Naive thymus-derived CD8-positive, alpha-beta T cell (primary cell): ENCODE measurements at places on chromosomes 11 and 22. TPM values are rescaled to one million over a fixed set of nuclear protein-coding genes. Genes with fewer than 3 reads are reported as not detected.
A peak's percentile ranks its signal among the peaks of the same experiment; 100 is the strongest.

LMO1 gene
- not detected for total RNA-seq

UBQLN3 gene
- total RNA-seq: 0.41 TPM

KCNK7 gene
- total RNA-seq: 2.4 TPM

DNA sequence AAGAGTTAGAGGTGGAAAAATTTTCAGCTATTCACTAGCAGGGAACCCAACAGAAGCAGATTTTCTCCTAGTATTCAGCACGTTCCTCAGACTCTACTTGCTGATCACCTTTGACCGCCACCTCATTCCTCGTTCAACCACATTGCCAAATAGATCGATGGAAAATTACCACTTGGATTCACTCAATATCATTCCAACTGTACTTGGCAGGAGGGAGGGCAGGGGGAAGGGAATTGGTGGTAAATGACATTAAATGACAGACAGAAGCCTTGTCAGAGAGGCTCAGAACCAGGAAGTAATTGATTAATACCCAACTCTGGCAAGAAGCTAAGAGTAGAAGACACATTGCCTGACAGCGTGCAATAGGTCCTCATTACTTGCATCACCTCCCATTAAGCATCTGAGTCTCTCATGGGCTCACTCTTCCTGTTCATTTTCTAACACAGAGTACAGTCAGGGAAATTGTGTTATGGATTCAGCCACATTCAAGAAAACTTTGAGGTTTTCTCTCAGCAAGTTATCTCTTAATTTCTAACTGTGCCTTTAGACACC, 240.5 kb upstream of the FAT3 start:
- no peak for DNase-seq

DNA sequence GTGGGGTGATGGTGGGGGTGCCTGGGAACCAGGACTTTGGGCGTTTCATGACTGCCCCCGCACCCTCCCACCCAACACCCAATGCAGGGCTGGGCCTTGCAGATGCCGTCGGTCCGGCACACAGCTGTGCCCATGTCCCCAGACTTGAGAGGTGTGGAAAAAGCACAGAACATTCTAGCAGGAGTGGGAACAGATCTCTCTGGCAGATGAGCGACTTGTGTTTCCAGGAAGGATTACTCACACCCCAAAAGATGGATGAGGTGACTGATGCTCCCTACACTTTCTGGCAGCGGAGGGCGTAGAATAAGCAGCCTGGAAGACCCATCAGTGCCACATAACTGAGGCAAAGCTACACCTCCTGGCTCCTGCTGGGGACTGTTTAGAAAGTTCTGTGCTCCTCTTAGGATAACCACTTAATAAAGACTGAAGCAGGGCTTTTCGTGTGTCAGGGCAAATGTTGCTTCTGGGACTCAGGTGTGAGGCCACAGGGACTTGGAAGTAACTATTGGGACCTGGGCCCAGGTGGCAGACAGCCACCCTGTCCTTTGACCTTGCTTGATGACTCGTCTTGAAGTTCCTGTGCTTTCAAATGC, 24.2 kb downstream of the FBLN1 start:
- no peak for DNase-seq

GRCh38 chr11:14112721-14113120, 150.2 kb downstream of the SPON1 start:
- DNase-seq: no peak

DNA sequence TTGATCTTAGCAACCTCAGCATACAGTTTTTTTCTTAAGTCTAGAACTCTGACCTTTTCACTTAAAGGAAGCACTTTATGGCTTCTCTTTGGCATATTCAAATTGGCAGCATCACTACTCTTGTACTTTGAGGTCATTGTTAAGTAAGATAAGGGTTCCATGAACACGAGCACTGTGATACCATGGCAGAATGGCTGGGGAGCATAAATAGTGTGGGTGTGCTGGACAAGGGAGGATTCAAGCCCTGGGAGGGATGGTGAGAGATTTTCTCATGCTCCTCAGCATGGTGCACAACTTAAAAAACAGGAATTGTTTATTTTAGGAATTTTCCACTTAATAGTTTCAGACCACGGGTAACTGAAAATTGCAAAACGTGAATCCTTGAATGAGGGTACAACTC, 111.4 kb downstream of the ATXN10 start:
- no peak for DNase-seq

GRCh38 chr11:67499808-67500483, 5.2 kb downstream of the PITPNM1 start:
- DNase-seq: no peak

DNA sequence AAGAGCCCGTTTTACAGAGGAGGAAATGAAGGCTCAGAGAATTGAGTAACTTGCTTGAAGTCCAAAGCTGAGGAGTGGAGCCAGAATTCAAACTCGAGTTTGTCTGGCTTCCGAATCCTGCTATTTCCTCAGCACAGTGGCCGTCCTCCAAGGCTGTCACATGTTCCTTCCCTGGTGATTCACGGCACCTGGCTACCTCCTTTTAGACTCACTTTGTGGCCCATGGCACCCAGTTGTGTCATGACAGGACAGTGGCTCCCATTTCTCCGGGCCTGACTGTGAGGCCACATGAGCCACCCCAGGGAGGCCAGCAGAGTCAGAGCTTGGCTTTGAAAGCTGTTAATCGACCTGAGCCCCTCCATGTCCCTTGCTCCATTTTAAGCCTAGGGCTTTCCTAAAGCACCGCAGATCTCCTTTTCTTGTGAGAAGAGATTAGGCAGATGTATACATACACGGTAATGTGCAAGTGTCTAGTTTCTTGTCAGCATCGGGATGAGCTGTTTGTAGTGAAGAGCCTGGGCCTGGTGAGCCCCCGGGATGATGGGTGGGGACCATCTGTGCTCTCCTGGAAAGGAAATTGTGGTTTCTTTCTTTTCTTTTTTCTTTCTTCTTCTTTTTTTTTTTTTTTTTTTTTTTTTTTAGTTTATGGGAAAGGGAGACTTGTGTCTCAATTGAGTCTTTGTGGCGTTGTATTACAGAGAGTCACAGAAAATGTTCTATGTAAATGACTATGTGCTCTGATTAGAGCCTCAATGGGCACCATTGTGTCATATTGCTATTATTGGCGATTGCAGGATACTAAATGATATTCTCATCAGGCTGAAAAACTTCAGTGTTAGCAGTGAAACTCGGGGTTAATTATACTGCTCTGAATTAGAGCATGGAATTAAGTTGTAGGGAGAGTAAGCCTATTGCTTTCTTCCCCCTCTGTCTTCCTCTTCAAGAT, 54.8 kb downstream of the PTPRJ start:
- no peak for DNase-seq

- DNase-seq: no peak
Observed at GRCh38 chr11:122755409-122755808, 82.9 kb upstream of the CRTAM start.

GRCh38 chr11:126522152-126522551, 166.7 kb downstream of the ST3GAL4 start:
- DNase-seq: no peak

- no peak for DNase-seq
Observed at GRCh38 chr22:27636716-27637508, 164.6 kb downstream of the MN1 start.

GRCh38 chr11:133842053-133842452, 3.3 kb downstream of the SPATA19 start:
- DNase-seq: no peak

GRCh38 chr11:126282736-126283591, at the start of gene TIRAP:
TSS of gene TIRAP (plus strand) at chr11:126283093. CDS start at chr11:126290895, 7,802 bp downstream.
- DNase-seq: peak; percentile 69
